ENCODE measurements at places on chromosomes 5 and 9.

DNA sequence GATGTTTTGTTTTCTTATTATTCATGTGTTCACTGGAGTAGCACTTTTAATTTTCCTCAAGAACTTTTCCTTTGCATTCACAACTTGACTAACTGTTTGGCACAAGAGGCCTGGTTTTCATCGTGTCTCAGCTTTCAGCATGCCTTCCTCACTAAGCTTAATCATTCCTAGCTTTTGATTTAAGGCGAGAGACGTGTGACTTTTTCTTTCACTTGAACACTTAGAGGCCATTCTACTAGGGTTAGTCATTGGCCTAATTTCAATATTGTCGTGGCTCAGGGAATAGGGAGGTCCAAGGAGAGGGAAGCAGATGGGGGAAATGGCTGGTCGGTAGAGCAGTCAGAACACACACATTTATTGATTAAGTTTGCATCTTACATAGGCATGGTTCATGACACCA, 94.0 kb downstream of the ZNF462 start:
- DNase-seq = no peak

- DNase-seq = peak; percentile 49
Measured at GRCh38 chr9:111897601-111898137, 1.1 kb downstream of the UGCG start.

DNA sequence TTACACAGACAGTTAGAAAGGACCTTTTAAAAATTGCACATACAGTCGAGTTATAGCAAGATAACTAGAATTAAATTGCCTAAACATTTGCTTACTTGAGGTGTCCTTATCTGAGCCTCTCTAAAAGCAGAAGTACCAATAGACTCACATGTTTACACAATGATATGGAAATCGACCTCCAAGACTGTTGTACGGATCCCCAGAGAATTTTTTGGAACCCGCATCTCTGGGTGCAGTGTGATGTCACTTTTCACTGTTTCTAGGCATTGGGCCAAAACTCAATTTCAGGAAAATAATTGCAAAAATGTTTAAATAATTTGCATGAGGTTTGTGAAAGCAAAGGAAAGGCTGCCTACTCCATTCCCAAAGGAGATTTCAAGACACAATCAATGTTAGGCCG, 63.1 kb upstream of the ATG10 start:
- DNase-seq = no peak

- no peak for DNase-seq
Measured at GRCh38 chr9:125990793-125991220, 243.6 kb downstream of the PBX3 start.

DNA sequence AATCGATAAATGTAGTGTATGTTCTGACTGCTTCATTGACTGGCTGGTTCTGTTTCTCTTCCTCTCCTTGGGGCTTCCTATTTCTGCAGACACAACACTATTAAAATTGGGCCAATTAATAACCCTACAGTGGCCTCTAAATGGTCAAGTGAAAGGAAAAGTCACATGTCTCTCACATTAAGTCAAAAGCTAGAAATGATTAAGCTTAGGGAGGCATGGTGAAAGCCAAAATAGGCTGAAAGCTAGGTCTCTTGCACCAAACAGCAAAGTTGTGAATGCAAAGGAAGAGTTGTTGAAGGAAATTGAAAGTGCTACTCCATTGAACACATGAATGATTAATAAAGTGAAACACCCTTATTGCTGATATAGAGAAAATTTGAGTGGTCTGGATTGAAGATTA, 58.2 kb downstream of the CCNH start:
- DNase-seq = no peak

DNA sequence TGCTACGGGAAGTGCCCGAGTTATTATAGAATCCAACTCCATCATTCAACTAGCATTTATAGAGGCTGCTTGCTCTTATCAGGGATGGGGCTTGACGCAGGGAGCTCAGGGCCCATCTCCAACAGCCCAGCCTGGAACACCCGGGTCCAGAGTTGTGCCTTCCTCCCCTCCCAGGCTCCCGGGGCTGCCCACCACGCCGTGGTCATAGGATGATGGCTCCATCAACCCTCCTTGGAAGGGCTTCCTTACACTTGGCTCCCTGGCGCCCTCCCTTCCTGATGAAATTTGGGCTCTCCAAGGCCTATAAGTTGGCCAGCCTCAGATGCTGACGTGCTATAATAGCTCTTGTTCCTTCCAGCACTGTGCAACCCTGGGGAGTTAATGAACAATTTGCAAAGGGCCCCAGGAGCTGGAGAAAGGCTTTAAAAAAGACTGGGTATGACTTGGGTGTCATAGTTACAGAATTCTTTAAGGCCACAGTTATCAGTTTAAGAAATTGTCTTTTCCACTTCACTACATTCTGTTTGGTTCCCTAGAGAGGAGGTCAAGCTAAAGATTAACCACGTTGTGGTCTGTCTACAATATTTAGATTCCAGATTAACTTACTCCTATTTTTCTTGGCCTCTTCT, 42.5 kb upstream of the GADD45G start:
- DNase-seq = no peak

DNA sequence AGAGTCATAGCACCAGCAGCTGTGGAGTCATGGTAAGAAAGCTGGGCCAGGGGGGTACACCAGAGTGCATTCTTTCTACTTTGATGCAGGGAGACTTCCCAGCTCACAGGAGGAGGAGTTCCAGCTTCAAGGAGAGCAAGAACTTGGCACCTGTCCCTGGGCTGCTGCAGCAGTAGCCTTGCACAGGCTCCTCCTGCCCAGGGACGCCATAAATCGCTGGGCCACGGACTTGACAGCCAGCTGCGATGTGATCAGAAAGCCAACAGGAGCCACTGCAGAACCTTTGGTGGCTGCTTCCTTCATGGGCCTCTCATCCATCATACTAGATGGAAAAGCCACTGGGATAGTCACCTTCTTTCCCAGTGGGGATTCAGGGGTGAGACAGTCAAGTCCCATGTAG, 234.7 kb downstream of the NMUR2 start:
- no peak for DNase-seq

DNA sequence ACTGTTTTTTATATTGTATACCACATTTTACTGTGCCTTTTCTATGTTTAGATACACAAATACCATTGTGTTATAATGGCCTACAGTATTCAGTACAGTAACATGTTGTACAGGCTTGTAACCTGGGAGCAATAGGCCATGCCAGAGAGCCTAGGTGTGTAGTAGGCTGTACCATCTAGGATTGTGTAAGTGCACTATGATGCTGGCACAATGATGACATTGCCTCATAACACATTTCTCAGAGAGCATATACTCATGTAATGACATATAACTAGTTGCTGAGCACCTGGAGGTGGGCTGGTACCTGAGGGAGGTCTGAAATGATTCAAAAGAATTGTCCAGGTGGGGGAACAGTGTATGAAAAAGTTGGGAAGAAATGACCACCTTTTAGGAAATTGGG, 13.9 kb downstream of the TTC39B start:
- DNase-seq = no peak

- DNase-seq = no peak
Measured at GRCh38 chr5:135244620-135245021, 154.4 kb downstream of the MACROH2A1 start.

- no peak for DNase-seq
Measured at GRCh38 chr5:55039843-55040242, 15.8 kb downstream of the GZMK start.

DNA sequence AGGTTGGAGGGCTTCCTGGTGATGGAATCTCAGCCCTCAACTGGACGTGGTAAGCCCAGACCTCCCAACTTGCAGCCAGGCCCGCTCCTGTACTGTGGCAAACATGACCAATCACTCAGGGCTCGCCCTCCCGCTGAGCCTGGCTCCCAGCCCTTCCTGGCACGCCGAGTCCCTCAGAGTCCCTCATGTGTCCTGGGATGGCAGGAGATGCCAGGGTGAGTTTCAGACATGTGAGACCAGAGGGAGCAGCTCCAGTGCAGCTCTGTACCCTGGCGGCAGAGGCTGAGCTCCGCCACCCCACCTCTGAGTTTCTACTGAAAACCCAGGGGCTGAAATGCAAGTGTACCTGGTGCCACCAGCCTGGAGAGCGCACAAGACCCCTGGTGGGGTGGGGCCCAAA, 42.0 kb upstream of the RXRA start:
- no peak for DNase-seq

DNA sequence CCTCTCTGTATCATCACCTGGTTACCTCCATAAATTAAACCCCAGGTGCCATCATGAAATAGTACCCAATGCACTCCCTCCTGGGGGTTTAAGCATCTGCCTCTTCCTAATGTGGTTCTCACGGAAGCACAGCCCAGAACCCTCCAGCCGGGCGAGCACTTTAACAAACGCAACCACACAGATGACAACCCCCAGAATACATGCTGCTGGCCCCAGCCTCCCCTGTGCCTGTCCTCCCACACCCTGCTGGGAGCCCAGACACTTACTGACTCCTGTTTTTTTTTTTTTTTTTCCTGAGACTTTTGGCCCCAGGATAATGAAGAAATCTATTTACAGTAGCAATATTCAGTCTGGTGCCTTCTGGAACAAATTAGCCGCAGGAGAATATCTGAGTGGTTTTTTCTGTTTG, 50.0 kb upstream of the COL5A1 start:
- no peak for DNase-seq

DNA sequence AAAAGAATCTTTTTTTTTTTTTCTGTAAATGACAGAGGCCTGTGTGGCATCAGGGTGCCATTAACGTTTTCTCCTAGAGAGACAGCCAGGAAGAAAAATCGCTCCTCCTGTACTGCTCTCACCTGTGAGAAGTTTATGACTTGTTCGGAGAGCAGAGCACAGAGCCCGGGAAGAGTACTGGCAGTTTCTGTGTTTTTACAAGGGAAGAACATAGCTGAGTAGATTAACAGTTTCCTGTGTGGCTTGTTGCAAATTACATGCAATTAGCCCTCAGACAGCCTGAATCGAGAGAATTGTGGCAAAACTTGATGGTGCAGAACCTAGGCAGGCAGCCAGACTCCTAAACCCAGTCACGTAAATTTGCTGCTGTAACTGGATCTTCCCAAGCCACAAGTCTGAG, 32.1 kb downstream of the PRKACG start:
- peak; percentile 83 for DNase-seq

DNA sequence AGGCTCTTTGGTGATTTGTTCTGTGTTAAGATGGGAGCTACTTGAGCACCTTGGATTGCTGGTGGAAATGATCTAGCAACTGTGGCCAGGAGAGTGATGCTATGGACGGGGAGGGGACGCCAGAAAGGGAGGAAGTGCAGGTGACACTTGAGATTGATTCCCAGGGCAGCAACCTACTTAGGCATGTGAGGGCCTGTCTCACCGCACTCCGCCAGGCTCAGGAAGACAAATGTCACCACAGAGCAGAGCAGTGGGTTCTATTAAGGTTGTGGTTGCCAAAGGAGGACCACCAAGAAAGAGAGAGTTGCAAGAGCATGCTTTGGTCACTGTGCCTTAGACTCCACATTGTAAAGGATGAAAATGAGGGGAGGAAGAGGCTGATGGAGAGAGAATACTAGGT, 404.3 kb downstream of the IRX1 start:
- no peak for DNase-seq

DNA sequence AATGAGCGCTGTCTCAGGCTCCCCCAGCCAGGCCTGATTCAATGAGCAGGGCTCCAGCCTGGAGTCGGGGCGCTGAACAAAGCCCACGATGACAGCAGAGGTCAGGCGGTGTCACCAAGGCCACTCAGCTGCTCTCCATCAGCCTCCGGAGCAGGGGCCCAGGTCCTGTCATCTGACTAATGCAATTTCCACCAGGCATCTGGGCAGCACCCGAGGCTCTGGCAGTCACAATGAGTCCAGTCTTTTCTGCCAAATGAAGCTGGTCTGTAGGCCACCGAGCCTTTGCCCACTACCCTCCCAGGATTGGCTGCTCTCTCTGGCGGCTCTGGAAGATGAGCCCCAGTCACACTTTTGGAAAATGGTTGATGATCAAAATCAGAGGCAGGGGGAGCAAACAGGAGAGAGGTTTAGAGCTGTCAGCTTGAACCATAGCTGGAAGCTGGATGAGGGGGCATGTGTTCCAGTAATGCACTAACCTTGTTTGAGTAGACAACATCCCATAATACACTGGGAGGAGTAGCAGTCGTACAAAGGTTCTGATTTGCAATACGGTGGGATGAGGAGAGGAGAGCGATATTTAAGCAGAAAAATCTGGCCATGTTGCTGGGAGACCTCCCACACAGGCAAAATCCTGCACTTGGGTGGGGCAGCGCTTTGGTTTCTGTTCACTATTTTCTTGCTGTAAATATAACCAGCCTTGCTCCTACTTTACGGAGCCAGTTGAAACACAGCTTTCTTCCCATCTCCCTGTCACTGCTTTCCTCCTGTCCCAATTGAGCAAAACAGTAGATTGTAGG, 306.4 kb upstream of the PANK3 start:
- no peak for DNase-seq

- DNase-seq = no peak
Measured at GRCh38 chr5:59789197-59789596, 104.3 kb downstream of the PDE4D start.

DNA sequence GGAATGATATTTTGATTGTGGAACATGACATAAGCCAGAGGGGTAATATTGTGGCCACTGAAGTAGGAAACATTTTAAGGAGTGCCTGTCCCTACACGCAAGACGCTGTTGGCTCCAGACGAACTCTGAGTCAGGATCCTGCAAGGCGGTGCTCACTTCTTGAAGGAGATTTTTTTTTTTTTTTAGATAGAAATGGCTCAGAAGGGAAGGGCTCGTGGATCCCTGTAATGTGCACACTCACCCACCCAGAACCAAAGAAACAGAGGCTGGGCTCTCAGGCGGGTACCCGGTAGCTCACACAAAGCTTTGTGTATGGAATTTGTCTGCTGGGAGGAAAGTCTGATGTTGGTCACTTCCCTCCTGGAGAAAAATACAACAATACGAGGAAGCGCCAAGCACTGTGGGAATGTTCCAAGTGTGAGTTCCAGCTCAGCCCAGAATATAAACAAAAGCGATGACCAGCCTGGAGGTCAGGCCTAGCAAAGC, 25.7 kb downstream of the RAPGEF1 start:
- DNase-seq = no peak

DNA sequence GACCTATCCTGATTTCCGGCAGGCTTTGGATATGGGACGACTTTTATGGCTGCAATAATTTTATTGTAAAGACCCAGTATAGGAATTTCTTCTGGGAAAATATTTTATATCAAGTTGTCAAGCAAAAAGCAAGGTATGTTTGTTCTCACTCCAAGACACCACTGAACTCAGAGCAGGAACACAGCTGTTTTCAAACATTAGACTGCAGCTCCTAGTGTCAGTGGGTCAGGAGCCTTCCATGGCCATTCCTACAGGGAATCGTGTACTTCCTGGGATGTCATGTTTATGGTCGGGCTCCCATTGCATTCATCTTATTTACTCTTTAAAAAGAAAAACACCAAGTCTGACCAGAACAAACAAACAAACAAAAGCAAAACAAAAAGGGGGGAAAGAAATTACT, 225.3 kb downstream of the TSSK1B start:
- no peak for DNase-seq

GRCh38 chr5:1293416-1294205, 1.3 kb downstream of the TERT start:
- no peak for DNase-seq

Measured in common myeloid progenitor, CD34-positive (primary cell).